ENCODE measurements at places on chromosomes 1 and 21. TPM values are rescaled to one million over a fixed set of nuclear protein-coding genes. Genes with fewer than 3 reads are reported as not detected.
A peak's percentile ranks its signal among the peaks of the same experiment; 100 is the strongest.

The FAM229A gene
- 0.84 TPM for total RNA-seq

- no peak for DNase-seq
These were observed 436.0 kb upstream of the NR5A2 start for GRCh38 chr1:199591468-199591867.

The ADCY10 gene
- total RNA-seq, result under 0.01 TPM

The FCRL4 gene
- total RNA-seq, result not detected

The CELA2B gene
- not detected for total RNA-seq

DNA sequence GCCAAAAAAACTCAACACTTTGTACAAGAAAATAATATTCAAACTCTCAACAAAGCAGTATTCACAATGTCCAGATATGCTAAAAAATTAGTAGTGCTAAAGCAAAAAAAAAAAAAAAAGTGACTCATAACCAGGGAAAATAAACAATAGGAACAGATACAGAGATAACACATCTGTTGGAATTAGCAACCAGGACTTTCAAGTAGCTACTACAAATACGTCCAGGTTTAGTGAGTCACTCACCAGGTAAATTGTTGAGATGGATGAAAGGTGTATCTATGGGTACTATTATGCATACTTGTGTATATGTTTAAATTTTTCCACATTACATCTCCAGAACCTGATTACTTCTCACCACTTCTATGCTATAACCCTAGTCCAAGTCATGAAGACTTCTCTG is 144.8 kb upstream of the SLC35F3 start:
- no peak for DNase-seq

- DNase-seq, result no peak
These were observed 107.0 kb downstream of the CTH start for GRCh38 chr1:70518106-70518505.

The ACOT11 gene
- 0.39 TPM for total RNA-seq

- DNase-seq, result no peak
These were observed 25.1 kb downstream of the IARS2 start for GRCh38 chr1:220119043-220119512.

The QSOX1 gene
- 62.4 TPM for total RNA-seq

- no peak for DNase-seq
These were observed 79.8 kb upstream of the CYYR1 start for GRCh38 chr21:26652854-26653253.

The OLIG2 gene
- 0.72 TPM for total RNA-seq

DNA sequence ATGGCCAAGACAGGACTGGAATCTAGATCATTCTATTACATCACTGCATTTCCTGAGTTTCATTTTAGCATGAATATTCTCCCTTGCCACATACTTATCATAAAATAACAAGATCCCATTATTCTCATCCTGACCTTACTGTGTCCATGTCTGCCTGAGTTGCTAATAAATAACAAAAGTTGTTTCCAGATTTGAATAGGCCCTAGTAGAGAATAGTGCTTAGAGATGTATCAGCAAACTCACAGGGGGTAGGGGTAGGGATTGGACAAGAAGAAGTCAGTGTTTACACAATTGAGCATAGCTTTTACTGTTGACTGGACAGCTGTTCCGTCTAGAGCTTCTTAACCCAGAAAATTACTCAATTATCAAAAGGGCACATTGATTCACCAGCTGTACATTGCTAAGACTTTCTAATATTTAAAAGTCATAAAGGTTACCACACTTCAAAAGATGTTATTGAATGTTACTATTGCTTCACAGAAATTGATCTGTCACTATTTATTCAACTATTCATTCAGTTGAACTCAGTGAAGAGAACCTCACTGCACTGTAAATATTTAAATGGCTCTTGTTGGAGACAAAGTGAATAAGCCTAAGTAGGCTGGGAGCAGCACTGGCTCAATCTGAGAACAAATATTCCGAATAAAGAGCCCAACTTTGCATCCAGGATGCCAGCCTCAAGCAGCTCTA is 121.9 kb downstream of the NRIP1 start:
- no peak for DNase-seq

DNA sequence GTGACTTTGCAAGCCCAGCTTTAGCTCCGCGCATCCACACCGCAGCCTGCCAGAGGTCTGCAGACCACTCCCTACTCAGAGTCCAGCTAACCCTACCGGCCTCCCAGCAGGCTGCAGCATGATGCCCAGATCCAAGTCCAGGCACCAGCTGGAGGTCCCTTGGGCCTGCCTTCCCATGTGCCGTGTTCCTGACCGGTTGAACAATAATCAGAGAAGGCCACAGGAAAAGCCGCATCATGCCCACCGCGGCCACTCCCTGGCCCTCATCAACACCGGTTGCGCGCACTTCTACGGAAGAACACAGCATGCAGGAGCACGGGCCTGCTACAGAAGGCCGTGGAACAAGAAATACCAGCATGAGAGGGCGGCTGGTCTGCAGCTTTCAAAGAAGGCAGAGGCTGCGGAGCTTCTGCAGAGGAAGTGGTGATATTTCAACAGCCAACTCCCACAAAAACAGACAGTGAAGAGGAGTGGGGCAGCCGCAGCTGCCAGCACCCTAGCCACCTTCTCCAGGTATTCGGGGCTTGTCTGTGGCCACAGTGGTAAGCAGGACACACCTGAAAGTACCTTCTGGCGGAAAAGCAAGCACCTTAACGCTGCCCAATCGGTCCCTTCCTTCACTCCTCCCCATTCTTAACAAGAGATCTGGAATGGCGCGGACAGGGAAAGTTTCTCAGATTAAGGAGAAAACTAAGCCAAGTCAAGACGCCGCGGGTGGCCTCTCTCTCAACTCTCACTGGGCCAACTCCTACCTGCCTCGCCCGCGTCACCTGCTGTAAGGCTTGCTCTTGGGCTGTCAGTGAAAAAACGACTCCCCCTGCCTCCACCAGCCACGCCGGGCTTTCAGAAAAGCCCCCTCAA is 1.5 kb downstream of the PGBD5 start:
- no peak for DNase-seq

The PCNX2 gene
- total RNA-seq, result 6.0 TPM

The CYP4A22 gene
- not detected for total RNA-seq

- no peak for DNase-seq
These were observed 71.8 kb upstream of the ECE1 start for GRCh38 chr1:21362096-21362495.

DNA sequence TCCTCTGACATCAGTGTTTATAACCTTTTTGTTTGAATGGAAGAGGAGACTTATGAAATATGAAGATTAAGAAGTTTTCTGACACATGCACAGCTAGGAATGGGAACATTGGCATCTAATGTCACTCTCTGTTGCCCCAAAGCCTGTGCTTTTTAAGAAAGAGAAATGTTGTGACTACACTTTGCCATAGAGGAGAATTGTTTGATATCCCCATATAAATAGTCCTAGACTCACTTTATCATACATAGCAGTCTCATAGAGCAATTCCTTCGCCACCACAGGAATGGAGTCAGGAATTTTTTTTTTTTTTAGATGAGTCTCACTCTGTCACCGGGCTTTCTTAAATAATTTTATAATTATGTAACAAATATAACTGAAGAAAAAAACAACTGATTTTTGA is 1.5 kb downstream of the KRTAP21-3 start:
- peak; percentile 3 for DNase-seq

The SLC9C2 gene
- total RNA-seq, result not detected

The DPT gene
- 75.6 TPM for total RNA-seq

The OR2W3 gene
- total RNA-seq, result not detected

DNA sequence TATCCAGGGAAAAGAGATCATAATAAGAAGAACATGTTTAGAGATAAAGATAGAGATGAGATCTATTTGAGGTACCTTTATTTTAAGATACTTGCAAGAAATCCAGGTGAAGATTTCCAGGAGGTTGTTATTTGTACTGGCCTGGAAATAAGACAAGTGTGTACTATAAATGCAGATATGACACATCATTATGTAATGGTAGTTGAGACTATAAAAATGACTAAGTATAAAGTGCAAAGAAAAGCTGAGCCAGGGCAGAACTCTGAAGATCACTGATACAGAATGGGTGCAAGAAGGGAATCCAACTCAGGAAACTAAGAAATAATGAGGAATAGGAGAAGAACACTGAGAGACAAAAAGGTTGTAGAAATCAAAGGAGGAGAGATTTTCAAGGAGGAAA is 378.2 kb upstream of the PBX1 start:
- no peak for DNase-seq

The GJB4 gene
- not detected for total RNA-seq

DNA sequence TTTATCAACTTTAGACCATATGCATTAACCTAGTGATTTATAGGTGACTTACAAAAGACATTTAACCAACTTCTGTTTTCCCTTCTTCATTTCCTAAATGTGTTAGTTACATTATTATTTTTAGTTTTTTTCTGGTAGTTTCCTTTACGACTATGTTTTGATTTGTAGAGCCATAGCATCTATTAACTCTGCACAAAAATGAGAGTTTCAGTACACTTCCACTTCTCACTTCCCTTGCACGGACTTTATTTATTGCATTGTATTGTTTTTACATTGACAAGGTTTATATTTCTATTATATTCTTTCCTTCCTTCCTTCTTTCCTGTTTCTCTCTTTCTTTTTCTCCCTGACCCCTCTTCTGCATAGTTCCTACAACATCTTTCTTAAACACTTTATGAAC is 14.7 kb downstream of the PKN2 start:
- no peak for DNase-seq

DNA sequence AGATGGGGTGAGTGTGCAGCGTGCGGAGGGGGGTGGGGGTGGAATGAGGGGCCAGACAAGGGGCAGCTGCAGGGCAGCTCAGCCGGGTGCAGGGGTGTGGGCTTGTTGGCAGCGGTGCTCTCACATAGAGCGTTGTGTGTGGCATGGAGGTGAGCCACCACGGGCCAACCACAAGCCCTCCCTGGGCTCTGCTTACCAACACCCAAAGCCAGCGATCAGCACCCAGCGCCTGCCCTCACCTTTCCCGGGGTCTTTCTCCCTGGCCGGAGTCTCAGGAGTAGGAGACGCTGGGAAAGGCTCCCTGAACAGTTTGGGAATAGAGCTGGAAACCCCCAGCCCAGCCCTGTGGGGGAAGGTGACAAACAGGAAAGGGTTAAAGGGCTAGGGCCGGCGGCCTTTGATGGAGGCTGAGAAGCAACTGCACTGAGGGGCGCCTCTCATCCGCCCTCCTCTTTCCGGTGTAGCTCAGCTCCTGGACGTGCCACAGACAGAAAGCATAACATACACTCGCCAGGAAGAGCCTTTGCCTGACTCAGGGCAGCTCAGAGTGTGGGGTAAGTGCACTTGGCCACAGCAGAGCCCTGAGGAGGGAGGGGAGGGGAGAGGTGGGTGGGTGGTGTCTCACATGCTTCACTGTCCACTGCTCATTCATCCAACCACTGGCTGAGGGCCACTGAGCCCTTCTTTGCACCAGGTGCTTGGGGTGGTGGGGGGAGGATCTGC is 577 bp downstream of the IKBKE start:
- peak; percentile 74 for DNase-seq

GRCh38 chr1:244583358-244583982 is 69.5 kb upstream of the DESI2 start:
- DNase-seq, result no peak

GRCh38 chr1:44802306-44803061 is 2.3 kb downstream of the PLK3 start:
- no peak for DNase-seq

DNA sequence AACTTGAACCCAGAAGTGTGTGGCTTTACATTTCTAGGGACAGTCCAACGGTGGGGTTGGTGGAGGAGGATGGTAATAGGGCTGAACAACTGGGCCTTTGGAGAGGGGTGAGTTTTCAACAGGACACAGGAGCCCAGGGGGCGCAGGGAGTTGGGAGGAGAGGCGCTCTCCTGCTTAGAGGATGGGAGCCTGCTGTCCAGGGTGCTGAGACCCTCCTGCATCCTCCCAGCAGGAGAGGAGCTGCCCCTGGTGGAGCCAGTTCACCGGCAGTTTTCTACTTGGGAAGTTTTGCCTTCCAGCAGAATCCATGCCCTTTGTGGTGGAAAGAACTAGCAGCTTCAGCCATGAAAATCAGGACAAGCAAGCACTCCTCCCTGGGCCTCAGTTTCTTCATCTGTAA is 8.6 kb downstream of the KCNC4 start:
- no peak for DNase-seq

DNA sequence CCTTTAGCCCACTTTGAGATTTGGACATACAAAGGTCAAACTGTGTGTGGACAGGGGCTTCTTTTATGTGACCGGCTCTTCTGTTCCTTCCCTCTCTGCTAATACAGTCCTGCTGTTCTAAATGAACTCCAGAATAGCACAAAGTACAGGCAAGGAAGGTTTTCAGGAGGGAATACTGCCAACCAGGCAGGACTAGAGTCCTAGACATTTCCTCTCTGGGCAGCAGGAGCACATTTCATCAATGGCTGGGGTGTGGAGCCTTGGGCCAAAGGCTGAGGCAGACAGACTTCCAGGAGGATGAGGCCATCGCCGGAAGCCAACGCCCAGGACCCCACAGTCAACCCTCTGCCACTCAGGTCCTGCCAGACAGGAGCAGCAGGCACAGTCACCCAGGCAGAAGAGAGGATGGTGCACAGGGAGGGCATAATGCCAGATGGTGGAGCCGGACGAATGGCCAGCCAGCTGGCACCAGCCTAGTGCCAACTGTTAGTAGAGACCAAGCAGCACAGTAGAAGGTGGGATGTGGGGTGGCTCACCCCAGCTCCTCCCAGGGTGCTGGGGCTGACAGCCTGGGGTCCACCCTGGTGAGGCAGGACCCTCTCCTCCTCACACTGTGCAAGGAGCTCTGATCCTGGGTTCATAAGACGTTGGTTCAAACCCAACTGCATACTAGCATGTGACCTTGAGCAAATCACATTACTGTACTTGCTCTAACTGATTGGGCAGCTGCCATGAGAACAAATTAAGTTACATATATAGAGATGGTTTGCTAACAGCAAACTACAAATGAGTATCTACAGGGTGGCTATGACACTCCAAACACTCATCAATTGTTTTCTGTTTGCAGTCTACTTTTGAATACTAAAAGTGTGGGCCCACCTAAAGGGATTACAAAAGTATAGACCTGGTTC is 410.7 kb downstream of the SIPA1L2 start:
- DNase-seq, result no peak

GRCh38 chr1:68120136-68120791 is 69.8 kb upstream of the DIRAS3 start:
- peak; percentile 76 for DNase-seq

DNA sequence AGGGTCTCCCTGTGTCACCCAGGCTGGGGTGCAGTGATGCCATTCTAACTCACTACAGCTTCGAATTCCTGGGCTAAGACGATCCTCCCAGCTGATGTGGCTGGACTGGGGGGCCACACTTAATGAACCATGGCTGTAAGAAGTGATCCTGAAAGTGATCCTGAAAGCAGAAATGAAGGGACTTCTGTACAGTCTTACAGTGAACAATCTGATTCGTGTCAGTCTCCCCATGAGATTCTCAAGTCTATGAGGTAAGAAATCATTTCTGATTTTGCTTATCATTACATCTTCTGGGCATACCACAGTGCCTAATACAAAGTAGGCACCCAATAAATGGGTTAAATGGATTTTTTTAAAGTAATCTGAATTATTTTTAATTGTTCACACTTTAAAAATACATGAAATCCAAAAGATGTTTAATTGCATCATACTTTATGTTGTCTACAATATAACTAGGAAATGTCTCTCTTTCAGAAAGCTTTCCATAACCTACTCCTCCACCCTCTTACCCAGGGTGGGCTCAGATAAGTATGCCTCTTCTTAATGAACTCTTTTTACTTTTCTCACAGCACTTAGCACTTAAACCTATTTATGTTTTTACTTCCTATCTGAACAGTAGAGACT is 21.5 kb downstream of the TUT4 start:
- DNase-seq, result no peak

The S100B gene
- 31.8 TPM for total RNA-seq

GRCh38 chr21:40051801-40052200 is 184.6 kb downstream of the PCP4 start:
- no peak for DNase-seq

GRCh38 chr1:226129230-226129629 is 57.3 kb downstream of the ACBD3 start:
- no peak for DNase-seq

All from RPMI7951 (cell line).